ENCODE measurements at places on chromosomes 2 and 18. TPM values are rescaled to one million over a fixed set of nuclear protein-coding genes. Genes with fewer than 3 reads are reported as not detected.

- no peak overlapping the region for H3K27ac ChIP-seq
- DNase-seq, result no peak
- peaks cover 71% of the 10 kb centered on the region for H3K27me3 ChIP-seq
- peaks cover 3% of the 10 kb centered on the region for H3K4me1 ChIP-seq
These were observed 191.9 kb downstream of the MYO3B start for GRCh38 chr2:170369894-170370293.

Gene FAM237A
- total RNA-seq, result not detected

Gene WDR54
- total RNA-seq, result 10.0 TPM

DNA sequence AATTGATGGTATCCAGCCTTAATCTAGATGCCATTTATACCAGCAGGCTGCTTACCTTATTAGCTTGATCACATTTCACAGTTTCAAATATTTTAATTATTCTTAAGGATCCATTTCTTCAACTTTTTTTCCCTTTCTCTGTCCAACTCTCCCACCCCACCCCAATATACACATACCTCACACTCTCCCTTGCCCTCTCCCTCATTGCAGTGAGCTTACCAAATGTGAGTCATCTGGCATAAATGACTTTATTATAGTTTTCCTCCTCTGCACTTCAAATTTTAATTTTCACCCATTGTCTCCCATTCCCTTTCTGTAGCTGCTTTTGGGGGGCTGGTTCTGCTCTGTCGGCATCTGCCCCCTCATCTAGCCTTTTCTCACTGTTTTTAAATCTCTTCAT is 12.9 kb downstream of the HTR2B start:
- DNase-seq, result no peak
- H3K4me3 ChIP-seq, result no peak overlapping the region
- H3K36me3 ChIP-seq, result peaks cover 25% of the 10 kb centered on the region
- H3K27ac ChIP-seq, result no peak overlapping the region
- H3K4me1 ChIP-seq, result no peaks in the 10 kb centered on the region

- no peak overlapping the region for H3K4me3 ChIP-seq
- DNase-seq, result no peak
- H3K36me3 ChIP-seq, result no peaks in the 10 kb centered on the region
- H3K4me1 ChIP-seq, result no peaks in the 10 kb centered on the region
- H3K27me3 ChIP-seq, result no peaks in the 10 kb centered on the region
These were observed 241.0 kb downstream of the LRP1B start for GRCh38 chr2:141889788-141890187.

- peaks cover 15% of the 10 kb centered on the region for H3K36me3 ChIP-seq
- DNase-seq, result no peak
These were observed 11.7 kb downstream of the ARHGAP28 start for GRCh38 chr18:6741232-6741663.

GRCh38 chr2:232058931-232059330 is 97.4 kb downstream of the DIS3L2 start:
- H3K4me3 ChIP-seq, result no peak overlapping the region
- no peak for DNase-seq
- no peaks in the 10 kb centered on the region for H3K27me3 ChIP-seq
- no peaks in the 10 kb centered on the region for H3K4me1 ChIP-seq
- no peak overlapping the region for H3K27ac ChIP-seq
- H3K36me3 ChIP-seq, result peaks cover 14% of the 10 kb centered on the region

Gene ZBTB14
- 11.4 TPM for total RNA-seq

GRCh38 chr18:53268455-53268854 is 928.5 kb downstream of the DCC start:
- H3K27me3 ChIP-seq, result no peaks in the 10 kb centered on the region
- H3K4me1 ChIP-seq, result no peaks in the 10 kb centered on the region
- DNase-seq, result no peak
- H3K36me3 ChIP-seq, result no peaks in the 10 kb centered on the region
- H3K4me3 ChIP-seq, result no peak overlapping the region

Gene NXPH2
- 1.1 TPM for total RNA-seq

- H3K27ac ChIP-seq, result peak overlapping the region; percentile 80
- H3K36me3 ChIP-seq, result no peaks in the 10 kb centered on the region
- H3K4me1 ChIP-seq, result peaks cover 9% of the 10 kb centered on the region
These were observed 393.3 kb upstream of the CYRIA start for GRCh38 chr2:17058772-17059402.

All from type B pancreatic cell (in vitro differentiated cells).